CD14-positive monocyte (primary cell): ENCODE measurements at places on chromosomes 5 and 9.

DNA sequence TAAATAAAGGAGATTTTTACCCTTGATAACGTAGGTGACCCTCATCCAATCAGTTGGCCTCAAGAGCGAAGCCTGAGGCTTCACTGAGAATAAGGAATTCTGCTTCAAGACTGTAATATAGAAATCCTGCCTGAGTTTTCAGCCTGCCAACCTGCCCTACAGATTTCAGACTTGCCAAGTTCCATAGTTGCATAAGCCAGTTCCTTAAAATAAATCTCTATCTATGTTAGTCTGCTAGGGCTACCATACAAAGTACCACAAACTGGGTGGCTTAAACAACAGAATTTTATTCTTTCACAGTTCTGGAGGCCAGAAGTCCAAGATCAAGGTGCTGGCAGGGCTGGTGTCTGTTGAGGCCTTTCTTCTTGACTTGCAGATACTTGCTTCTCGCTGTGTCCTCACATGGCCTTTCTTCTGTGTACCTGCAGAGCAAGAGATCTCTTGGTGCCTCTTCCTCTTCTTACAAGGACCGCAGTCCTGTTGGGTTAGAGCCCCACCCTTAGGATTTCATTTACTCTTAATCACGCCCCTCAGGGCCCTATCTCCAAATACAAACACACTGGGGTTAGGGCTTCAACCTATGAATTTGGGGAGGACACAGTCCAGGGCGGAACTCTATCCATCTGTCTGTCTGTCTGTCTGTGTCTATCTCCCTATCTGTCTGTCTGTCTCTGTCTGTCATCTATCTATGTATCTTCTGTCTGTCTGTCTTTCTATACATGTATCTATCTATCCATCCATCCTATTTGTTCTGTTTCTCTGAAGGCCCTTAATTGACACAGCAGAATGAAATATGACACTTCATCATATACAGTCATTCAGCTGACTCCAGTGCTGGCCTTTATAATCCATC lies 17.0 kb upstream of the CMBL start:
- H3K27me3 ChIP-seq = no peaks in the 10 kb centered on the region
- no peaks in the 10 kb centered on the region for H3K36me3 ChIP-seq
- H3K4me3 ChIP-seq = no peak overlapping the region
- H3K4me1 ChIP-seq = peaks cover 10% of the 10 kb centered on the region
- no peak for DNase-seq
- no peak overlapping the region for H3K27ac ChIP-seq

DNA sequence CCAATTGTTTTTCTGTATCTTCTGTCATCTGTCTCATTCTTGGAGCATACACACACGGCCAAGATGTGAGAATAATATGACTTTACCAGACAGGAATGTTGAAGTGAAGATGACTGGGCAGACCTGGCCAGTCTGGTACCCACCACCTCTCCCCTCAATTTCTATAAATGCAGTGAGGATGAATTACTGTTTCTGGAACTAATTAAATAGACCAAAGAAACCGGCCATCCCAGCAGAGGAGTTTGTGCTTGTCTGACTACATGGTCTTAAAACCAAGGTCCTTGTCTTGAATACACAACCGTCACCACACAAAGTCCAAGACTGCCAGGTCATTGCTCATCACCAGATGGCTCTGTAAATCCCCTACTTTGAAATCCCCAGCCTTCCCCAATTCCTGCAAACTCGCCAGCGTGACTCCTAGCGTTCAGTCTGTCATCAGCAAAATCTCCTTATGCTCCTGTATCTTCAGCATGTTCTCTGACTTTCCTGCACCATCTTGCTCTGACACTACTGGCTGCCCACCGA lies 147.2 kb downstream of the PDE4D start:
- no peaks in the 10 kb centered on the region for H3K4me1 ChIP-seq
- H3K4me3 ChIP-seq = no peak overlapping the region
- no peaks in the 10 kb centered on the region for H3K36me3 ChIP-seq
- DNase-seq = no peak

DNA sequence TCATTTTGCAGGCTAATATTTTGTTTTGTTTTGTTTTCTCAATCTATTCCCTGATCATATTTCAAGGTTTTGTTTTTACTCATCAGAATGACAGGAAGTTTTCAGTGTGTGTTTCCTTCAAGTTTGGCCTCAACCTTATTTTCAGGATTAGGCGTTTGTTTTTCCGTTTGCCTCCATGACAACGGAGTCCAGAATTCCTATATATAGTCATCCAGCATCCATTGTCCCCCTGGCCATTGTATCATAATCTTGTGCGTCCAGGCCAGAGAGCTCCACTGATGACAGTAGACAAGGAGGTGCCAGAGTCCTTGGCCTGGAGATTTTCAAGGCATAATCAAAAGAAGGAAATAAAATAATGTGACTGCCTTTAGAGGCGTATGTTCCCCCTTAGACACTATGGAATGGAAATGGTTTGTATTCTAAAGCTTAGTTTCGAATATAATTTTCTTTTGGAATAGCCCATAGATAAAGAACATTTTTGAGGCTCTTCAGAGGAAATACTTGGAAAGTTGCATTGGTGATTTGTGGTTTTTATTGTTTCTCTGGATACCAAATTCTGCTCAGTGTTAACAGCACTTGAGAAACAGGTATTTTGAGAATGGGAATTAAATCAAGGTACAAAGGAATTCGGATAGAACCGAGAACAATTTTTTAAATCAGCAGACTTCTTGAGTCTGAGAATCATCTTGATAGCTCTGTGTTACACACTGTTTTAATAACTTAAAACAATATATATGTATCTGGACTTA lies 99.8 kb downstream of the ZNF462 start:
- H3K4me3 ChIP-seq = no peak overlapping the region
- H3K36me3 ChIP-seq = no peaks in the 10 kb centered on the region
- H3K27ac ChIP-seq = no peak overlapping the region
- H3K4me1 ChIP-seq = no peaks in the 10 kb centered on the region

DNA sequence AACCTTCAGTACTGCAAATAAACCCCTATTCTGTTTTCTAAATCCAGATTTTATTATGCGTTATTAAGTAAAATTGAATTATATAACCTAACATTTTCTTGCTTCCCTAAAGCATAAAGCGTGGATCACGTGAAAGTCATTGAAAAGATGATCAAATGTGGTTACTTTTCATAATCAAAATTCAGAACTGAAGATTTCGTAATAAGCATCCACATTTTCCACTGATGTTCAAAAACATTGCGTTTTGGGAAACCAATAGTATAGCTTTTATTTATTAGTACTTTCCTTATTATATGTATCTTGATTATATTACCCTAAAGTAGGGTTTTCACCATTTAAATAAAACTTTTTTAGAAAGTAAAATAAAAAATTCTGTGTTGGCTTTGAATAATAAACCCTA lies 1.8 kb downstream of the SLF1 start:
- no peaks in the 10 kb centered on the region for H3K27me3 ChIP-seq
- no peaks in the 10 kb centered on the region for H3K36me3 ChIP-seq
- peaks cover 17% of the 10 kb centered on the region for H3K4me1 ChIP-seq
- H3K27ac ChIP-seq = no peak overlapping the region
- no peak overlapping the region for H3K4me3 ChIP-seq
- DNase-seq = no peak

- no peak overlapping the region for H3K4me3 ChIP-seq
- DNase-seq = no peak
- H3K36me3 ChIP-seq = no peaks in the 10 kb centered on the region
- no peak overlapping the region for H3K27ac ChIP-seq
- no peaks in the 10 kb centered on the region for H3K27me3 ChIP-seq
- H3K4me1 ChIP-seq = no peaks in the 10 kb centered on the region
Measured at GRCh38 chr9:90967145-90967538, 165.5 kb downstream of the SYK start.

DNA sequence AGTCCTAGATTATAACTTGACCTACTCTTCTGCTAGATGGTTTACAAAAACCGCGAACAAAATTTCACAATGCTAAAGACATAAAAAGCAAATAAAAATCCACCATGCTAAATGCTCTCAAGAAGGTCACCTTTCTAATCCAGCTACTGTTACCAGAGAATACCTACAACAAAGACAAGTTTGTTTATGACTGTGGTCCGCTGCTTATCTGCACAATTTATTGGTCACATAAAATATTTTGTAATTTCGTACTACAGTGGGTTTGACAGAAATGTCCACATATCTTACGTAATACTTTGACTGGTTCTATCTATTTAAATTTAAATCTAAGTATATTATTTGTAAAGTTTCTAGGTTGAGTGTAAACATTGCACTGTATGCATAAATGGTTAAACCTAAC lies 257.6 kb upstream of the ZNF608 start:
- no peak overlapping the region for H3K27ac ChIP-seq
- H3K4me1 ChIP-seq = peaks cover 11% of the 10 kb centered on the region
- H3K27me3 ChIP-seq = peaks cover 4% of the 10 kb centered on the region
- no peaks in the 10 kb centered on the region for H3K36me3 ChIP-seq
- no peak for DNase-seq
- no peak overlapping the region for H3K4me3 ChIP-seq

DNA sequence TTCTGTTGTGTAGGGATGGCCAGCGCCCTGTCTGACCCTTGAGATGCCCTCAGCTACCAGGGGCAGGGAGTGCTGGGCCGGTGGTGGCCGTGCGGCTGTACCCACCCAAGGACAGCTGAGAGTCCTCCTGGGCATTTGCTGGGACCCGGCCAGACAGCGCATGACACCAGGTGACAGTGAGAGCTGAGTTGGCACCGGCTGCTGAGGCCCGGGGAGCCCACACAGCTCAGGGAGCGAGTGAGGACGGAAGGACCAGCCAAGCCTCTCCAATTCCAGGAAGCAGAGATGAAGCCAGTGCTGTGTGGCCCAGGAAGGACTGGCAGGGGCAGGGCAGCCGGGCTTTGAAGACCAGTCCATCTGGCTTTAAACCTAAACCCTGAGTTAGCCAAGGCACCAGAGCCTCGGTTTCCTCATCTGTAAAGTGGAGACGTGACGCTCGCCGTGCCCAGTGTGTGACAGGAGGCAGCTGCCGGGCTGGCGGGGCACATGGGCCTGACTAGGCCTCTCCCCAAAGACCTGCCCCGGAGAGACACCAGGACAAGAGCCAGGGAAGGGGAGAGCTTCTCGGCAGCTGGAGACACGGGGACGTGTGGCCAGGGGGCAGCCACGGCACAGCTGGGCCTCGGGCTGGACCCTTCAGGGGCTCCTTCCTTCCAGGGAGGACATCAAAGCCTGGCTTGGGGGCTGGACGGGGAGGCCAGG lies 3.0 kb upstream of the AGPAT2 start:
- H3K4me3 ChIP-seq = no peak overlapping the region
- no peak for DNase-seq
- no peaks in the 10 kb centered on the region for H3K27me3 ChIP-seq
- H3K36me3 ChIP-seq = no peaks in the 10 kb centered on the region

DNA sequence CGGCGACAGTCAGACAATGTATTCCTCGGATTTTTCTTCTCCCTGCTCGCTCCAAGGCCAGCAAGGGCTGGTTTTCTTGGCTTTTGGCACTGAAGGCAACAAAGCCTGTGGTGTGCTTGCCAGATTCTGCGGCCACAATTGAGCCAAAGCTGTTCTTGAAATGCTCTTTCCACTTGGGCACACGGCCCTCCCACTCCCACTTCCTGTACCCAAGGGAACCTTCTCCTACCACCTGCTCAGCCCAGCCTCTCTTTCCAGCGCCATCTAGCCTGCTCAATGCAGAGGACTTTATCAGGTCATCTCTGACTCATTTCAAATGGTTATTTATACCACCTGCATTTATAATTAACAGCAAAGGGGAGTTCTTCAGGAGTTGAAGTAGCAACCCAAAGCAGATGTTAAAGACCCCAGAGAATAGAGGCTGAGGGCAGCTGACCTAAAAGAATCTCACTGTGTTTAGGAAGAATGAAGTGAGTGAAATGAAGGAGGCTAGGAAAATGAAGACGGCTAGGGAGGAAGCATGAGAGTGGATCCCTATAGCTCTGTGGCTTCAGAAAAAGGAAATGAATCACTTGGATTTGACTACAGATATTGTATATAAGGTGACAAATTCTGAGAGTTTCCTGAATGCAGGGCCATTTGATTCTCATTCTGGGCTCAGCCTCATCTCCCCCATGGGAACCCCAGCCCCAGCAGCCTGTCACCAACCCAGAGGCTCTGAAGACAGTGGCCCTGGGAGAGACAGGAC lies 439.0 kb downstream of the ENC1 start:
- no peak overlapping the region for H3K4me3 ChIP-seq
- peaks cover 10% of the 10 kb centered on the region for H3K4me1 ChIP-seq
- H3K27ac ChIP-seq = no peak overlapping the region
- no peaks in the 10 kb centered on the region for H3K27me3 ChIP-seq
- peak; percentile 50 for DNase-seq

GRCh38 chr9:86708918-86709835 lies 238.1 kb downstream of the GAS1 start:
- H3K36me3 ChIP-seq = no peaks in the 10 kb centered on the region
- no peak overlapping the region for H3K4me3 ChIP-seq
- no peak overlapping the region for H3K27ac ChIP-seq
- no peaks in the 10 kb centered on the region for H3K27me3 ChIP-seq
- no peaks in the 10 kb centered on the region for H3K4me1 ChIP-seq
- no peak for DNase-seq

GRCh38 chr9:107756091-107756490 lies 266.5 kb upstream of the KLF4 start:
- DNase-seq = no peak
- peak overlapping the region; percentile 79 for H3K27ac ChIP-seq
- H3K4me1 ChIP-seq = peaks cover 77% of the 10 kb centered on the region
- H3K4me3 ChIP-seq = no peak overlapping the region

- no peak for DNase-seq
- no peak overlapping the region for H3K4me3 ChIP-seq
- no peaks in the 10 kb centered on the region for H3K4me1 ChIP-seq
- H3K27me3 ChIP-seq = no peaks in the 10 kb centered on the region
Measured at GRCh38 chr5:5348135-5348534, 74.3 kb upstream of the ICE1 start.

GRCh38 chr9:20524776-20525175 lies 97.5 kb downstream of the MLLT3 start:
- DNase-seq = no peak
- H3K27ac ChIP-seq = no peak overlapping the region

DNA sequence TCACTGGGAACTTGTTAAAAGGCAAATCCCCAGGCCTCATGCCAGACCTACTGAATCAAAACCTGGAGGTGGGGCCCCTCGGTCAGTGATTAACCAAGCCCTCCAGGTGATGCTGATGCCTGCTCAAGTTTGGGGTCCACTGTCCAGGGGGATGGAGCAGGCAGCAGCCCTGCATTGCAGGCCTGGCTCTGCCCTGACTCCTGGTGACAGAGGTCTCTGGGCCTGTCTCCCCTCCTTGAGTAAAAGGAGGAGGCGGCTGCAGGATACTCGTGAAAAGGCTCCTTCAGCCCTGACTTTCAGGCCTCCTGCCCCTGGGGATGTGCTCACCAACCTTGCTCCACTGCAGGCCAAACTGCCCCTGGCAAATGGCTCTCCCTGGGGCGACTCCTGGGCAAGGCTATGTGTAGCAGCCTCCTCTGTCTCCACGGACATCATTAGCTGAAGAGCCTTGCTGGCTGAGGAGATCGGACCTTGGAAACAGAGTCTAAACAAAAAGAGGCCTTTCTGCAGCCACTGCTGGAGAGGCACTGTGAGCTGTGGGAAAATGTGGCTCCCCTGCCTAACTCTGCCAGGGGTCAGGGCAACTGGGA lies 134.8 kb upstream of the ALDH1B1 start:
- H3K27ac ChIP-seq = no peak overlapping the region
- no peaks in the 10 kb centered on the region for H3K36me3 ChIP-seq
- no peak for DNase-seq
- H3K4me3 ChIP-seq = no peak overlapping the region

- H3K4me3 ChIP-seq = no peak overlapping the region
- no peaks in the 10 kb centered on the region for H3K4me1 ChIP-seq
- no peak overlapping the region for H3K27ac ChIP-seq
- DNase-seq = no peak
- no peaks in the 10 kb centered on the region for H3K36me3 ChIP-seq
Measured at GRCh38 chr9:108516391-108516790, 339.4 kb downstream of the ACTL7B start.
